ENCODE measurements at places on chromosomes 5 and 9. TPM values are rescaled to one million over a fixed set of nuclear protein-coding genes. Genes with fewer than 3 reads are reported as not detected.

DNA sequence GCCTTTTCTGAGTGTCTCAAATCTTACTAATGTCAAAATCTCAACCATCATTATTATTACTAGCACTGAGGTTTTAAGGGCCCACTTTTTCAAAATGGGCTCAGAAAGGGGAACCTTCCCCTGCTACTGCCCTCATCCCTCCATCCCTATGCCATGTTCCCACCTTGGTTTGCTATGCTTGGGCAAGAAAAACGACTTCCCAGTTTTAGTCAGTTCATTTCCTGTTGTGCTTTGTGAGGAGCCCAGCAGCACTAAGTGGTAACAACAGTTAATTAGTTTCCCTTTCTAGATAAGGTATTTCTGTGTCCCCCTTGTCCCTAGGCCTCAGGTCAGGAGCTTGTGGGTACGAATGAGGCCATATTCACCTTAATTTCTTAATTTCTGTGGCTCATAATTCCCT, 595.2 kb downstream of the RAB3C start:
- DNase-seq = no peak
- no peaks in the 10 kb centered on the region for H3K4me1 ChIP-seq
- no peak overlapping the region for H3K4me3 ChIP-seq
- H3K27me3 ChIP-seq = no peaks in the 10 kb centered on the region
- no peak overlapping the region for H3K27ac ChIP-seq
- no peaks in the 10 kb centered on the region for H3K36me3 ChIP-seq

GRCh38 chr5:135040034-135040332, 6.0 kb upstream of the PITX1 start:
- peaks cover 4% of the 10 kb centered on the region for H3K4me1 ChIP-seq
- no peak overlapping the region for H3K4me3 ChIP-seq
- peaks cover 81% of the 10 kb centered on the region for H3K27me3 ChIP-seq
- peaks cover 2% of the 10 kb centered on the region for H3K36me3 ChIP-seq

DNA sequence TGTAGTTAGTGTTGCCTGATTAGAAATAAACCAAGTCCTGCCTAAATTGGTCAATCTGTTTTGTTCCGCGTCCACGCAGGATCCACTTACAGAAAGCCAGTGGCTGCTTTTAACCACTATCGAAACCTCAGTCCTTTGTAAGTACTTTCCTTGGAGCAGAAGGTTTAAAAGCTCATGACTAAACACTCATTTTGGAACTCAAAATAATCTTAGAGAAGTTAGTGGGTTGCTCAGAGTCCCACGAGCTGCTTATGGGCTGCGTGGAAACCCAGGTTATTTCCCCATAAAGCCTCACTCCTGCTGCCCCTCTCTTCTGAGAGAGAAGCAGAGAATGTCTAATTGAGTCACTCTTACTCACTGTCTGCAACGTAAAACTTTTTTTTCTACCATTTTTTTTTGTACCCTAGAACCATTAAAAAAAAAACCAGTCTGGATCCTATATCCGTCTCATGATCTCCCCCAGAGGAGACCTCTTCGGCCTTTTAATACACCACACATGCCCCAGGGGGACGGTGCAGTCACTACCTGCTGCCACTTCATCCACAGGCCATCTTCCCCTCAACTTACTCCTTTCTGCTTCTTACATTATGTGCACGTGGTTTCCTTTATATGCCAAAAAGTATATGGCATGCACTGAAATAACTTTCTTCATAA, 7.6 kb downstream of the BASP1 start:
- no peaks in the 10 kb centered on the region for H3K36me3 ChIP-seq
- H3K4me3 ChIP-seq = no peak overlapping the region
- H3K4me1 ChIP-seq = no peaks in the 10 kb centered on the region
- H3K27ac ChIP-seq = no peak overlapping the region
- peaks cover 62% of the 10 kb centered on the region for H3K27me3 ChIP-seq

DNA sequence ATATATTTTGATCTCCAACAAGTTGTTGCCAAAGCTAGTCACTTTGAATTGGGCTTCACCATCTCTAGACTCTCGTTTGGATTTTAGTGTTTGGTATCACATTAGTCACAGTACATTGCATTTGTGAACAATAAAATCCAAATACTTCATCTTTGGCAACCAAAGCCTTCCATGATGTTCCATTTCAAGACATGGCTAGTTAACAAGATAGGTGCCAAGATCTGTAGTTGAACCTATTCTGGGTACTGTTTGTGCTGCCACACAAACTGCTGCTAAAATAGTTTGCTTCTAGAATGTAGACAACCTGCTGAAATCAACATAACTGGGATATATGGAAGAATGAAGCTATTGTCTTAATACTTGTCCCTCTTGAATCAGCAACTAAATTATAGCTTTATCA, 207.5 kb downstream of the LRRC70 start:
- peaks cover 9% of the 10 kb centered on the region for H3K27me3 ChIP-seq
- no peaks in the 10 kb centered on the region for H3K4me1 ChIP-seq
- H3K36me3 ChIP-seq = no peaks in the 10 kb centered on the region
- H3K27ac ChIP-seq = no peak overlapping the region

GRCh38 chr9:31137176-31138160, 1247.0 kb upstream of the ACO1 start:
- no peak overlapping the region for H3K4me3 ChIP-seq
- H3K4me1 ChIP-seq = peaks cover 26% of the 10 kb centered on the region
- H3K36me3 ChIP-seq = no peaks in the 10 kb centered on the region
- no peaks in the 10 kb centered on the region for H3K27me3 ChIP-seq
- DNase-seq = peak; percentile 46

DNA sequence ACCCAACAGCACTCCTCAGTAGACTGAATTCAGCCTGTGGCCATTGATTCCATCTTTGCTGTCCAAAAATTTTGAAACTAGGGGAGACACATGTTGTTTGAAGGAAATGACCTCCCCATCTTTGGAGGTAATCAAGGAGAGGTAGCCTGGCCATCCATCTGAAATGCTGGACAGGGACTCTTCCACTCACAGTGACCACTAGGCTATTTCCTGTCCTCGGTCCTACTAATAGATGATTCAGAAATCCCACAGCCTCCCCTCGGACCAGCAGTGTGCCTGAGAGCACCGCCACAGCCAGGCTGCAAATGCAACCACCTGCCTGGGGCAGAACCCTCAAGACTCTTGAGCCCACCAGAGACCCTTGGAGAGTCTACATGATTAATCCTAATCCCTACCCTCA, 12.5 kb downstream of the HRH2 start:
- no peak overlapping the region for H3K4me3 ChIP-seq
- H3K4me1 ChIP-seq = no peaks in the 10 kb centered on the region
- H3K36me3 ChIP-seq = no peaks in the 10 kb centered on the region
- H3K27ac ChIP-seq = no peak overlapping the region
- no peak for DNase-seq

DNA sequence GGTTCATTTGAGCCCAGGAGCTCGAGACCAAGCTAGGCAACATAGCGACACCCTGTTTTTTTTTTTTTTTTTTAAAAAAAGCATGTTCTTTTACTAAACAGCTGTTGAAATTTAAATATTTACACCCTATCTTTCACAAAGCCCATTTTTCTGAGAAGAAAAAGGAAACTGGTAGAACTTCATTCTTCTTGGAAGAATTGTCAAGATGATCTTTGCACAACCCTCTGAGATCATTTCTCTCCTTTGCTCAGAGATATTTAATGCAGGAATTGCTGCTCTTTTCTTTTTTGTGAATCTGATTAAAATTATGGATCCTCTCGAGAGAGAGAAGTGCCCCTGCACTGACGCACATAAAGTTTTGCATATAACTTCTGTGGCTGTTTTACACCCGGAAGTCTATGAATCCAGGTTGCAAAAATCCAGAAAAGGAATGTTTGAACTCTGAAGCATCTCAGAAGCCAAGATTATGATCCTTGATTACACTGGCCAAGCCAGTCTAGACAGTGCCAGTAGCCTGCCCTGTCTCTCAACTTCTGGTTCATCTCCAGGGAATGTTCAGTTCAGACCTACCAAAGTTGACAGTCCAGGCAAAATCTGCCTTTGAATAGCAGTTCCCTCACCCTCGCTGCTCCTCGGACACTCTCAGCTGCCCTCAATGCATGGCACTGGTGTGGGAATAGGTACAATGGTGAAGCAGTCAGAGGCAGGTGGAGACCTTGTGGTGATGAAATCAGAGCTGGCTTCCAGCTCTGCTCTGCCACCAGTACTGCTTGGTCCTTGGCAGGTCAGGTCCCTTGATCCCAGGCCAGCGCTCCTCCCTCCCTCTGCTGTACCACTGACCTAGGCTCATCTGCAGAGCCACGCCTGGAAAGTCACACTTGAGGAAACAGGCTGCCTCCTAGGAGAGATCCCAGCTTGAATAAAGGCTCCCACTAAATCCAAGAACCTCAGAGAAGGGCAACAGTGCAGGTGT, 13.3 kb upstream of the SLC31A2 start:
- no peak overlapping the region for H3K4me3 ChIP-seq
- DNase-seq = no peak
- H3K27me3 ChIP-seq = peaks cover 30% of the 10 kb centered on the region
- H3K27ac ChIP-seq = no peak overlapping the region

- no peaks in the 10 kb centered on the region for H3K27me3 ChIP-seq
- H3K27ac ChIP-seq = peak overlapping the region; percentile 84
- peaks cover 82% of the 10 kb centered on the region for H3K36me3 ChIP-seq
- H3K4me3 ChIP-seq = no peak overlapping the region
- peaks cover 38% of the 10 kb centered on the region for H3K4me1 ChIP-seq
Observed at GRCh38 chr5:87361536-87362213, 51.1 kb downstream of the CCNH start.

DNA sequence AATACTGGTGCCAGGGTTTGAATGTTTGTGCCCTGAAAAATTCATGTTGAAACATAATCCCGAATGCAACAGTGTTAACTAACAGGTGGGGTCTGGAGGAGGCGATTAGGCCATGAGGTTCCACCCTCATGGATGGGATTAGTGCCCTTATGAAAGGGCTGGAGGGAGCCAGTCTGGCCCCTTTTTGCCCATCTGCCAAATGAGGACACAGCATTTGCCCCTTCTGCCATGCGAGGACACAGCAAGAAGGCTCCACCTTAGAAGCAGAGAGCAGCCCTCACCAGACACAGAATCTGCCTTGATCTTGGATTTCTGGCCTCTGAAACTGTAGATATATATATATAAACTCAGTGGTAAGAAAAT, 32.6 kb upstream of the RNF130 start:
- H3K27ac ChIP-seq = no peak overlapping the region
- H3K4me3 ChIP-seq = no peak overlapping the region
- no peak for DNase-seq
- peaks cover 28% of the 10 kb centered on the region for H3K27me3 ChIP-seq
- no peaks in the 10 kb centered on the region for H3K4me1 ChIP-seq

DNA sequence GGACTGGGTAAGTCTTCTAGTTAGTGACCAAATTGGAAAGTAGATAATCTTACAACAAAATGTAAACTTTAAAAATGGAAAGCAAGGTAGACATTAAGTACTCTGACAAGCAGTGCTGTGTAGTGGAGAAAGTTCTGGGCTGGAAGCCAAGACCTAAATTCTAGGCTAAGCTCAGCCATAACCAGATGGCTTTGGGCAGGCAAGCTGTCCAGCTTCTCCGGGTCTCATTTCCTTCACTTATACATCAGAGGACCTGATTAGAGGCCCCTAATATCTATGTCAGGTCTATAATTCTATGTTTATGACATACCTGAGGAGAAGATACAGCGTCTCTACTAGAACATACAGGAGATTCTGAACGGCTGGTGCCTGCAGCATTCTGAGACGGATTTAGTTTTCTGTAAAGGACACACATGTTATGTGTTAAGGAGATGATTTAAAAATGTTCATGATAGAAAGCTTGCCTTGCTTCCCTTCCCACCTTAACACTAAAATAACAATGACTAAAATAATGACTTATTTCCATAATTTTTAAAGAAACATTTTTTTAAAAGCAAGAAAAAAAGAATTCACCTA, 61.2 kb downstream of the ELL2 start:
- no peak overlapping the region for H3K4me3 ChIP-seq
- no peak overlapping the region for H3K27ac ChIP-seq
- DNase-seq = no peak

DNA sequence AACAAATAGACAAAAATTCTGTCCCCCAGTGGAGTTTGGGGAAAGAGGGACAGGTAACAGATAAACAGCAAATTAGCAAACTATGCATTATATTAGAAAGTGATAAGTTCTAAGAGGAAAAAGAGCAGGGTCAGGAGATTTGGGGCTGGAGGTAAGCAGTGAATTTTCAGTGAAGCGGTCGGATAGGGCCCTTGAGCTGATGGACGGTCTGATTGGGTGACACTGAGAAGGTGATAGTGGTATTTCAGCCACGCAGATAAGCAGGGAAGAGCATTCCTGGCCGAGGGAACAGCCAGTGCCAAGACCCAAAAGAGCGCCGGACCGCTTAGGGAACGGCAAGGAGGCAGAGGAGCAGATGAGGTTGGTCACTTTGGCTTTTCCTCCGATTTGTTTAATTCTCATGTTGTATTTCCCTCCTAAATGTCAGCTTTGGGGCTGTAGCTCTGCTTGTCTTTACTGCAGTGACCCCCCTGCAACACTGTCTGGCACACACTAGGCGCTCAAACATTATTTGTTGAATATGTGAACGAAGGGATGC, 1.1 kb upstream of the PTPN3 start:
- no peaks in the 10 kb centered on the region for H3K27me3 ChIP-seq
- DNase-seq = no peak
- H3K27ac ChIP-seq = peak overlapping the region; percentile 69
- peaks cover 14% of the 10 kb centered on the region for H3K4me1 ChIP-seq

- DNase-seq = no peak
- H3K27me3 ChIP-seq = no peaks in the 10 kb centered on the region
- no peak overlapping the region for H3K27ac ChIP-seq
- H3K36me3 ChIP-seq = no peaks in the 10 kb centered on the region
- no peak overlapping the region for H3K4me3 ChIP-seq
Observed at GRCh38 chr9:107177243-107177839, 105.7 kb upstream of the RAD23B start.

- H3K4me1 ChIP-seq = no peaks in the 10 kb centered on the region
- peaks cover 5% of the 10 kb centered on the region for H3K36me3 ChIP-seq
- no peak overlapping the region for H3K27ac ChIP-seq
- no peak overlapping the region for H3K4me3 ChIP-seq
- H3K27me3 ChIP-seq = no peaks in the 10 kb centered on the region
Observed at GRCh38 chr9:110351009-110351467, 13.4 kb upstream of the TXNDC8 start.

- H3K27me3 ChIP-seq = peaks cover 16% of the 10 kb centered on the region
- peaks cover 14% of the 10 kb centered on the region for H3K4me1 ChIP-seq
- H3K36me3 ChIP-seq = no peaks in the 10 kb centered on the region
- no peak overlapping the region for H3K4me3 ChIP-seq
Observed at GRCh38 chr5:142617416-142618129, 68.3 kb downstream of the FGF1 start.

GRCh38 chr5:124889486-124889825, 143.0 kb upstream of the ZNF608 start:
- H3K4me3 ChIP-seq = no peak overlapping the region
- H3K27ac ChIP-seq = no peak overlapping the region
- no peak for DNase-seq
- H3K36me3 ChIP-seq = peaks cover 6% of the 10 kb centered on the region
- H3K27me3 ChIP-seq = no peaks in the 10 kb centered on the region
- peaks cover 22% of the 10 kb centered on the region for H3K4me1 ChIP-seq

- no peak overlapping the region for H3K4me3 ChIP-seq
- no peaks in the 10 kb centered on the region for H3K27me3 ChIP-seq
- DNase-seq = no peak
Observed at GRCh38 chr5:69105996-69106906, 12.4 kb downstream of the SLC30A5 start.

The AGXT2 gene
- not detected for total RNA-seq

The WDR38 gene
- total RNA-seq = not detected

The GABRA1 gene
- total RNA-seq = not detected

The CDX1 gene
- not detected for total RNA-seq

The CD274 gene
- total RNA-seq = 3.6 TPM

The PRR16 gene
- total RNA-seq = 1.5 TPM

Measured in Calu3 (cell line).